ENCODE measurements at places on chromosomes 1 and 21.

DNA sequence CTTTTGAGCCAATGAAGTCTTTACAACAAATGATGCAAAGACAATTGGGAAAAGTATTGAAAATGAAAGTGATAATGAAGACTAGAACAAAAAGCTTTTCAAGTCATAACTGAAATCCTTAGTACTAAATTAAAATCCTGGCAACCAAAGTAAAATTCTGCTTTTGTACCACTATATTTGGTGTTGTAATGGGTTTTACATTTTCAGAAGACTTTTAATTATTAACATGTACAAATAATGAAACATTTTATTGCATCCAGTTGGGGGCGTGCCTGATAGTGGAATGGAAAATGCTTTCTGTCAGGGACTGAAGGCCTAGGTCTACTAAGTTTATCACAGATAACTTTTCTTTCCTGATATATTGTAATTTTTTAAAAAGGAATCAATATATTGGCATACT is 89.4 kb downstream of the SDCCAG8 start:
- no peak for DNase-seq

GRCh38 chr1:233364695-233365539 is 37.4 kb downstream of the MAP3K21 start:
- peak; percentile 26 for DNase-seq

- no peak for DNase-seq
Measured at GRCh38 chr1:164760569-164760968, 201.6 kb downstream of the PBX1 start.

DNA sequence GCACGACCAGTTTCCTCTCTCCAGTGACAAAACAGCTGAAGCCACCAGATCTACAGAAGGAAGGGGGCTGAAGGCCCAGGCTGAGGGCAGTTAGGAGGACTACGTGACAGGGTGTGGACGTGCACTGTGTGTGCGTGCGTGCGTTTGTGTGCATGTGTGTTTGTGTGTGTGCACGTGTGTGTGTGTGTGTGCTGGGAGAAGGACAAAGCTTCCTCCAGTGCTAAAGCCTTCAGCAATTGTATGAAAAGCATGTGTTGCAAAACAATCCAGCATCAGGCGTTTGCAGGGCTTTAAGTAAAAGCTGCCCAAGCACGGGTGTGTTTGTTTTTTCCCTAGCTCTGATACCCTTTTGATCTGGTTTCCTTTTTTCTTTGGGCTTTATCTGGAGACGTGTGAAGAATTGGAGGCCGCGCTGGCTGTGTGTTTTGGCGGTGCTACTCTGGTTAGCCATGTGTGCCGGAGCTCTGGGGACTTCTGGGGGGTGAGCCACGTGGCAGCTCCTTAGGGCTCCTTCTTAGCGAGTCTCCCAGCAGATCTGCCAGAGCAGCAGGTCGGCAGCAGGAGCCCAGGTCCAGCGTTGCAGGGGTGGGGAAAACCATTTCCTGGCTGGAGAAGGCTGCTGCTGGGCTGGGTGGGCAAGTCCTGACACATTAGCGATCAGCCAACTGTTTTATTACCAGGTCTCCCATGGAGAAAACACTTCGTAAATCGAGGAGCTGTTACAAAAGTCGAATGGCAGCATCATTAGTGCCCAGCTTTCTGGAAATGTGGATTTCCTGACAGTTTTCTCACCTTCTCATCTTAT is 73.4 kb downstream of the UCK2 start:
- no peak for DNase-seq

DNA sequence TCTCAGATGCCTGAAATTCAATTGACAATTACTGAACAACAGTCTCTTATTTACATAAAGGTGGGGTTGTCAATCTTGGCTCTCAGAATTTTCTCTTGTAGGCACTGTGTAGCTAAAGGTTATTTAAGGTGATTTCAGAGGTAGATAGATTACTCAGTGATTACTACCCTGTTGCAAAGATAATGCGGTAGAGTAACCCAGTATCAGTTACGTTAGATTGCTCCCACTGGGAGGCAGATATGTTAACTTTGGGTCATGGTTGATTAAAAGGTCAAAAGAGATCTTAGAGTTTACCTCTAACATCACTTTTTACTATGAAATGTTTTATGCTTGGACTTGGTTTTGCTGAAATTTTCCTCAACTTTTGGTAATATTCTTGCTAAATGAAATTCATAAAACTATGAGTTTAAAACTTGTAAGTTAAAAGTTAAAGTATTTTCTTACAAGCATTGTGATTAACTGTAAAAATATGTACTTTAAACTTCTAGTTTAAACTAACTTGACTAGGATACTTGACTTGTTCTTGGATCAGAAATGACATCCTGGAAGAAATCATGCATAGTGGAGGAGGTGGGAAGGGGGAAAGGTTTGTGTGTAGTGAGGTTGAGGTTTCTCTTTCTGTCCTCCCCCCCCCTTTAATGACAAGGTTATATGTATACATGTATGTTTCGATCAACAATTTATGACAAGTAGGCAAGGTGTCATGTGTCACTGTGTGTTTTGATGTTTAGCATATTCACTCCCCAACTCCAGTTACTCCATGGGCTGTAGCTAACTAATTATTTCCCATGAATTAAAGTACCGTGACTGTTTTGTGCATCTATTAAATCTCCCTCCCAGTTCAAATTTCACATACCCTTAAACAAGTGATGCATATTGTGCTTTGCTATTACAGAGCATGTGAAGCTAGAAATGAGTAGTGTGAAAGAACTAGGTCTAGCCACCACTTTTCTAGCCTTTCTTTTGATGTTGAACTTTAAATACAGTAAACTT is 2.9 kb downstream of the LAMC1 start:
- no peak for DNase-seq

DNA sequence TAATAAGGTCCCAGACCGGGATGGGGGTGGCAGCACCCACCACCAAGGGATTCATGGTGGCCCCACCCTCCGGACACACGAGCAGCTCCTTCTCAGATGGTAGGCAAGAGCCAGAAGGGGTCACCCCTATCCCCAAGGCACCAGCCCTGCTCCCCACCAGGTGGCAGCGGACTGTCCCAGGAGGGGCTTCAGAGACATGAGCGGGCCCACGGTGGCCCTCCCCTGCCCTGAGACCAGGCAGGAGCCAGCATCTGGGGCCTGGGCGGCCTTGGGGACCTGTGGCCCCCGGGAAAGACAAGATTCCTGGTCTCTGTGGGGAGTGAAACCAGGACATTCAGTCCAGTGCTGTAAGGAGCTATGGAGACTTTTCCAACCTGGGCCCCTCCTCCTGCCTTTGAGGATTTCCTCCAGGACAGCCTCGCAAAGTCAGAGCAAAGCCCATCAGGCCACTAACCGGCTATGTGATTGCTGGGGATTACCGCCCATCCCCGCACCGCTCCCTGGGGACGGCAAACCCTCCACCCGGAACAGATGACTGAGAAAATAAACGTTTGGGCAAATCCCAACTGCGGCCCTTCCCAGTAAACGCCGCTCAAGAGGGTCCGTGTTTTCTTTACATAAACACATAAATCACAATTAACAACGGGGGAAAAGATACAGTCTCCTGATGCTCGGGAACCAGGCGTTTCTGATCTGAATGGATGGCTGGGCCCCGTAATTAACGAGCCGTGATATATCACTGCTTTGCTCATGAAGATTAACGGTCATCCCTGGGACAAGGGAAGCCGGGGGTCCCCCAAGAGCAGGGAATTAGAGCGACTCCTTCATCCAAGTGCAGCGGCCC is 50.9 kb upstream of the ARHGEF16 start:
- no peak for DNase-seq

DNA sequence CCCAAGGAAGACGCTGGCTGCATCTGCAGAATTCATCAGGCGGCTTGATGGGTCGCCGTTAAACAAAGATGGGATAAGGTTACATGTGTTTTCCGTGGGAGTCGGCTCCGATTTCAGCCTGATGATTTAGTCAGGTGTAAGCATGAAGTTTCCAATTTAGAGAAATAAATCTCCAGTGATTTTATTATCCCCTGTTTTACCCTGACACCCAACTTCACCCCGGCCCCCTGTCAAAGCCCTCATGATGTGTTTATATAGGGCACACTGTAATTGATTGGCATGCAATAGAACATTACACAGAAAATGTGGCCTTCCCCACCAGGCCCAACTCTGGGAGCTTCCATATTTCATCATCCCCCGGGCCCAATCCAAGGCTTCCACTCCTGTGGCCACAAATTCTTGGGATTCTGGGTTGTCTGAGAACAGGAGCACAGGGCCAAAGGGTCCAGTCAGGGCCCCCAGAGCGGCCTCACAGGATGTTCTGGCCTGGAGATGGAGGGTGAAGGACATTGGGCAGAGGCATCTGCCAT is 72.5 kb downstream of the FOXD2 start:
- no peak for DNase-seq

GRCh38 chr1:67700692-67701410 is 15.8 kb downstream of the GADD45A start:
- no peak for DNase-seq
